ENCODE measurements at places on chromosomes 7 and 10.

GRCh38 chr10:34507217-34507616, 307.9 kb downstream of the PARD3 start:
- no peak for DNase-seq

GRCh38 chr10:23442936-23443335, 4.1 kb downstream of the OTUD1 start:
- DNase-seq = no peak

GRCh38 chr7:152759949-152760853, 649 bp downstream of the ACTR3B start:
- DNase-seq = no peak

DNA sequence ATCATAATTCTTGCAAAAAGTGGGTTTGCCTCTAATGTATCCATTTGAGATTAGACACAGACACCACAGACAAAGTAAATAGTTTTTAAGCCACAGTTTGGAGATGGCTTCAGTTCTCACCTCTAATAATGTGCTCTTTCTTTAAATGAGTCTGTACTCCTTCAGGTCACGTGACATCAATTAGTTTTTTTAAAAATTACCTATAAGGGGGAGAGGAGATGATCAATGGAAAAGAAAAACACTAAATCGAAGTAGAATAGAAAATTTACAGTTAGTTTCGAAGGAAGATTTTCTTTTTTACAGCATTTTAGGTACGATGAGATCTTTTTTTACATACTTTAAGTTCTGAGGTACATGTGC, 849.2 kb downstream of the KCNMA1 start:
- no peak for DNase-seq

- DNase-seq = no peak
Observed at GRCh38 chr7:101674439-101674838, 45.3 kb upstream of the MYL10 start.

DNA sequence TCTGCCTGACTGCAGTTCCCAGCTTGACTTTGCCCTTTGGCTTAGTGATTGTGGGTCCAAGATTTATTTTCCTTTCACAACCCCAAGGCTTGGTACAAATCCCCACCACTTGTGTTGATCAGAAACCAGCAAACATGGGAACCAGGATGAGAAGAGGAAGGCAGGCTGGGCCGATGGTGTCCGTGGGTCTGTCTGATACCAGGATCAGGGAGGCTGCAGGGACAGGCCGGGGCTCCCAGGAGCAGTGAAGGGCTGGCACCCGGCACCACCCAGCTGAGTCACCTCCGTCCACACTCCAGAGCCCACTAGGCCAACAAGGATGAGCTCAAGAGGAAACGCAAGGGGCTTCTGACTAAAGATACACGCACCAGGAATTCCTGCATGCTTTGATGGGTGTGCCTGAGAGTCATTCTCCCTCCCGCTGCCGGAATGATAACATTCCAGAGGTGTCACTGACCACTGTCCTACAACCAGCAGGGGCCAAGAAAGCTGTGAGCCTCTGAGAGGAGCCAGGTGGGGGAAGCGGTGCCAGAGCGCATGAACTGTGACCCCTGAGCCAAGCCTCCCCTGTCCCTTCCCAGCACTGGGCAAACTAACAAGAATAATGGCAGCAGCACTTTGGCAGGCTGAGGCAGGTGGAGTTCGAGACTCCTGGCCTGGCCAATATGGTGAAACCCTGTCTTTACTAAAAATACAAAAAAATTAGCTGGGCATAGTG, 29.2 kb upstream of the PROSER2 start:
- no peak for DNase-seq
